Liver (tissue), 10 donors: ENCODE measurements at places on chromosomes 1 and 21. TPM values are rescaled to one million over a fixed set of nuclear protein-coding genes. Genes with fewer than 3 reads are reported as not detected.

DNA sequence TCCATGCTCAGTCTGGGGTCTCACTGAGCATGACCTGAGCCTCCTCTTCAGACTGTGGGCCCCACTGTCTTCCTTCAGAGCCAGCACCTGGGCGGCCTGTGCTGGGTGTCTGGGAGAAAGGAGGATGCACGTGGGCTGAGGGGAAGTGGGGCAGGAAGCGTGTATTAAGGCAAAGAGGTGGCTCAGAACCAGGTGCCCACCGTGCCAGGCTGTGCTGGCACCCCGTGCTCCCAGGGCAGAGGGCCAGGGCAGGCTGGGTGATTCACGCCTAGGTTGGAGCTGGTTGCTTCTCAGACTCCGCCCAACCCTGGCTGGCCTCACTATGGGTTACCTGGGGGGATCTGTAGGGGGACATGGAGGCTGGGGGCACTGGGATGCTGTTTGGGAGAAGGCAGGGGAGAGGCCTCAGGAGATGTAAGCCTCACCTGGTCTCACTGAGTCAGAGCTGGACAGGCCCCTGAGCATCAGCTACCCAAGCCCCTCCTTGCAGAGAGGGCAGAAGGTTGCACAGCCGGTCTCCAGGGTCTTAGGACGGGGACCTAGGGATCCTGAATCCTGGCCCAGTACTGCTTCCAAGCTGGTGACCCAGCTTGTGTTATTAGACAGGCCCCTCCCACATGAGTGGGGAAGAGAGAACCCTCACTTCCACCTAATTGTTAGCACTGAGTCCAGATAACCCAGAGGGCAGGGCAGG lies 18.6 kb upstream of the PADI1 start:
- no peak for DNase-seq

DNA sequence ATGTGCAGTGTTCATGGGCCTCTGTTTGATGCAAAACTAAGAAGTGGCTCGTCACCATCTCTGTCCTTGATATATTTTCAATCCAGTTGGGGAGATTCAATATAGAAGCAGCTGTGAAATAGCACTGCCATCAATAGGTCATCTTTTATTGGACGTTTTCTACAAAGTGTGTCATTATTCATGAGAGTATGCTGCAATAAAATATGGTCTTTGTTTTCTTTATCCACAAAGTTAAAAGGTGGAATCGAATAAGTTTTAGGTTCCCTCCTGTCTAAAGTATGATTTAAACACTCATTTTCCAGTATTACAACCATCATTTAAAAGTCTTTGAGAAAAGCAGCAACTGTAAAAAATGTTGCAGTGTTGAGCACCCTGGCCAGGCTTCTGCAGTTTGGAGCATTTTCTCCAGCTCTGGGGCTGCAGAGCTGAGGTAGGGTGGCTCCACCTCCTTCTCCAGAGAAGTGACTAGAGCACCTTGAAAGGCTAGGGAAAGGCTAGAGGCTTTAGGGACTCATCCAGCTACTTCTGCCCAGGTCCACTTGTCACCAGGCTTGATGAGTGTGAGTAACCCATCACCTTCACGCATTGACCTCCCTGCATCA lies 56.5 kb upstream of the DNAH14 start:
- DNase-seq: no peak

DNA sequence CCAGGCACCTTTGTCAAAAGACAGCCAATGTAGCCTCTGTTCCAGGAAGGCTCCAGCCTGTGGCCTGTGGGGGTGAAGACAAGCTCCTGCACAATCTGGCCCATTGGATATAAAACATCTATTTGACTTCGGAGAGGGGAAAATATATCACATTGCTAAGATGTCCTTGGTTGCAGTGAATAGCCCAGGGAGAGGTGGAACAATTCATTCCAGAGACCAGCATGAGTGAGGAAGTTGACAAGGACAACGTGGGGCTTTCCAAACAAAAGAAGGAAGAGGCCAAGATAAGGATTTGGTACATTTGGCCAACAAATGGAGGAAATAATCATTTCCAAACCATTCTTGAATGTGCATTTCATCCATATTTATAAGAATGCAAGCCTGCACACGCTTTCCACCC lies 187.0 kb downstream of the ETS2 start:
- no peak for DNase-seq

DNA sequence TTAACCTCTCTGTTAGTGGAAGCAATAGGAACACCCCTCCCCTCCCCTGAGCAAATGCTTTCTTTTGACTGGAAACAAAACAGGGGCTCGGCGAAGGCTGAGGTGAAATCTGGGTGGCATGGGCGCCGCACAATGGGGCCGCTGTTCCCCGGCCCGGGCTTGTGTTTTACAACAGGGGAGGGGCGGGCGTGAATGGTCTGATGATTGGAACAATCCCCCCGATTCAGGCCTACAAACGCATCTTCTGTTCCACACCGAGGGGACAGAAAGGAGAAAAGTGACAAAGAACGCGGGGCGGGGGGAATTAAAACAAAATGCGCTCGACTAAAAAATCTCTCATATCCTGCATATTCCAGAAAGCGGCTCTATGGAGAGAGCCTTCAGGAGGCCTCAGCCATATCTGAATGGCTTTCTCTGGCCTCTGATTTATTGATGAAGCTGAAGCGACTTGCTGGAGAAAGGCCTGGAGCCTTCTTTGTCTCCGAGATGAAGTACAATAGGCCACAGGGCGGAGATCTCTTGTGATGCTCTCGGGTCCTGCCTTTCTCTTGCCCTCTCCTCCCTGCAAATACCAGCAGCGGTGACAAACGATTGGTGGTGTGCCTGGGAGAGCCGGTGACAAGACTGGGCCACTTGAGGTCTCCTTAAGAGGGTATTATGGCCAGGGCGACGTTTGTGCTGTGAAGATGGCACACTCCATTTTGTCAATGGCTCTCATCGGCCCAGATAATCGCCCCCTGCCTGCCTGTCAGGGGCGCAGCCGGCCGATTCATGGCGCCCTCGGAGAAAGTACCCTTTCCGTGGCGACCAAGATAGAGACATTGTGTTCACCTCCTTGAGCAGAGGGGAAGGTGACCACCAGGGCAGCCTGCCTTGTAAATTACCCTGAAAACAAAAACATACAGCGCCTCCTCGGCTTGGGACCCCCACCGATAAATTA lies 47.1 kb upstream of the OLIG2 start:
- no peak for DNase-seq

DNA sequence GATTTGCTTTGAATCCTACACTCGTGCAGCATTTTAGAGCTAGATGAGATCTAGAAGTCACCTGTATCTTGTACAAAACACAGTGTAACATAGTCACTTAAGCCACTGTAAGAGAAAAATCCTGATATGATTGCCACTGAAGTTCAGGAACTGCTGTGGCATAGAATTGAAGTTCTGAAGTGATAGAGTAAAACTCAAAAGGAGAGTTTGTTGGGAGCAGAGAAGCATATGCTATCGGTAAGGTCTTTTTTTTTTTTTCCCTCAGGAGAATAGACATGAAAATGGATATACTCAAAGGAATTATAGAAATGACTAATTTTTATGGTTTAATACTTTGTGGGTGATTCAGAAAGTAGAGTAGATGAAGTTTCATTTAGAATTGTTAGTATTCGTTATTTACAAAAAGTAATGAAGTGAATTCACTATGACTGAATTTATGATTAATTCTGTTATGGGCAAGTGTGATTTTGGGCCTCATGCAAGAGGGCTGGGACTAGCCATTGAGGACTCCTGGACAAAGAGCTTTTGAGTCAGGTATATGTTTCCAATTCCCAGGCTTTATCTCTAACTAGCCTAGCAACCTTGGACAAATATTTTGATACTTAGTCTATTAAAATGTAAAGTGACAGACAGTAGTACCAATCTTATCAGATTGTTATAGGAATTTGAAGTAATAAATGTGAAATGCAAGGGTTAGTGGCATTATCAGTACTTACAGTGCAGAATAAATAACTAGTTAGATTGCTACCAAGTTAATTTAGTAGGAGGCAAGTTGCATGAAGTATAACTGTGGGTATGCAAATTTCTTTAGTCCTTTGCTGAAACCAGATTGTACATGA lies 3.1 kb downstream of the KCTD3 start:
- DNase-seq: no peak

DNA sequence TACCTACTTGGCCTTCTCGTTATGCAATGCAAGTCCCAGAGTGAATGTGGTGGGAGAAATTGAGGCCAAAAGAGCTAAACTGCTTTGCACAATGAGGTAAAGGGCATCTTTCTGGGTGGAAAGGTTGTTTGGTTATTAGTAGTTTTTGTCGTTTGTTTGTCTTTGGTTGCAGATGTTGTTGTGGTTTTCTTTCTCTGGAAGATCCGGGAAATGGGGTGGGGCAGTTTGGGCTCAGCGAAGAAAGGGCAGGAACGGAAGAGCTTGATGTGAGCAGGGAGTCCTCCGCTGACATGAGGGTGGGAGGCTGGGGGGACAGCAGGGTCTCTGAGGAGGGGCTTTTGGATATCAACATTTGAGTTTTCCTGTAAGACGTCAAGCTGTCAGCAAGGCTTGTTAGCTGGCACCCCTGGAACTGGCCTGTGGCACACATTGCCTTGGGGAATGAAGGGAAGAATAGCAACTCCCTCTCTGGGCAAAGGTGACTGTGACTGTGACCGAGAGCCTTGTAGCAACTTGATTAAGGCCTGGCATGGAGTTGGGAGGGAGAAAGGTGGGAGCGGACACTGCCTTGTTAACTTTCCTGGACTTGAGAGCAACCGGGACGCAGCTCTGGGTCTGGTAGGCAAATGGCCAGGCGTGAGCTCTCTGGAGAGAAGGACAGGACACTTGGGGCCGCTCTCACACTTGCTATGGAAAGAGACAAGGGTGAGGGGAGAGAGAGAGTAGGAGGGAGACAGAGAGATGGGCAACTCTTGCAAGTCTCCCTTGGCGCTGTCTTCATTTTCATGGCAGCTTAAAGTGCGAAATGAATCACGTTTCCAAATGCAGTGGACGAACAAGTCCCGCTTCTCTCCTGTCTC lies 15.4 kb upstream of the OPRD1 start:
- no peak for DNase-seq

GRCh38 chr1:55717111-55717510 lies 501.9 kb upstream of the USP24 start:
- no peak for DNase-seq

- no peak for DNase-seq
These were observed 49.7 kb upstream of the HMGB4 start for GRCh38 chr1:33814166-33814565.

DNA sequence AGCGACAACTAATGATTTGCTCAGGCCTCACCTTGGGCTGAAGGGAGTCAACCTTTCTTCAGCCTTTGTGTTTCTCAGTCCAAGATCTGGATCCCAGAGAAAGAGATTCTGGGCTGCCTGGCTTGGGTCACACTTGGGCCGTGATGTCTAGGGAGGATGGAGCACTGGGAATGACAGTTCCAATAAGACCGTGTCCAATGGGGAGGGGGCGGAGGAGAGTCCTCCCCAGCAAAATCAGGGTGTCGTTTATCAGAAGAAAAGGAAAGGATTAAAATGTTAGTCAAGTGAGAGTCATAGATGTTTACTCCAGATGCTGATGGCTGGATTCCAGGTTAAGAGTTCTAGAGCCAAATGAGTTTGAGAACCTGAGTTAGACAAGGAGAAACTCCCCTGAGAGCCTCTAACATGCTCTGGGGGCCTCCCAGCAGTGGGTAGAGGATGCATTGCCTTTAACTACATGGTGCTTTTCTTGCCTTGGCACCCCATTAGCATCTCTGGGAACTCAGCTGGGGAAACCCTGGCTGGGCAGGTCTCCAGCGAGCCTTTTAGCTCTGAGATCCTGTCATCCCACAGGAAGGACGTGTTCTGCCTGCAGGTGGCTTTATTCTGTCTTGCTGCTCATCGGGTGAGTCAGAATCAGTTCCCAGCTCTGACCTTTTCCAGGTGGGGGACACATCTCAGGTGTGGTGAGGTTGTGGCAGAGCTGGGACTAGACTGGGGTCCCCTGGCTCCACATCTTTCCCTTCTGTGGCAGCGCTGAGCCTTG lies 22.2 kb downstream of the NIPAL3 start:
- no peak for DNase-seq

GRCh38 chr21:34813266-34813894 lies 144.6 kb downstream of the CLIC6 start:
- no peak for DNase-seq

DNA sequence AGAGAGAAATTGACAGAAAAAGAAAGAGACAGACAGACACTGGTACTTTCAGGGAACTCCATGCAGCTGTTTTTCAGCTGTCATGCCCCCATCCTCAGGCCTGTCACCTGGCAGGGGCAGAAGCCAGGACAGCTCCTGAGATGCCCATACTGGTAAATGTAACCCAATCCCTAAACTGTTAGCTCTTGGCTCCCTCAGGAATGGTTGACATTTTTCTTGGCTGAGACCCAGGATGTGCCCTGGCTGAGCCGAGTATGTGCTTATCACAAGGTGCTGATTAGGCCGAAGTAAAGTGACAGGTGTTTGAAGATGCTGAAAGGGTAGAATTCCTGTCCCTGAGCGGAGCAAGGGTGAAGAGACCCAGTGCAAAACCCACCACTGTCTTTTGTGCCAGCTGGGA lies 50.7 kb downstream of the PGM1 start:
- no peak for DNase-seq

DNA sequence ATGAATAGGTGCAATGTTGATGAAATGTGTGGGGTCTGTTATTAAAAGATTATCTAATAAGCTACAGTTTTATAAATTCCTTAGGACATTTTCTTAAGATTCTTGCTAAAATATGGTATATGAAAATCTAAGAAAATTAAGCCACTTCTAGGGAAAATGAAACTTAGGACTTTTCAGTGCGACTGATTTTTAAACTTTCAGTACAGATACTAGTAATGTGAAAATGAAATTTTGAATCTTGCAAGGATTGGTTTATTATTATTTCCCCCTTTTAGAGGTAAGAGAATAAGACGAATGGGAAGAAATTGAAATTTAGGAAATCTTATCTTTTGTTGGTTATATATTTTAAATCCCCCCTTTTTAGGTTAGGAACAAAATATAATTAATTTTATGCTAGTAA lies 16.4 kb downstream of the CAPZA1 start:
- no peak for DNase-seq

DNA sequence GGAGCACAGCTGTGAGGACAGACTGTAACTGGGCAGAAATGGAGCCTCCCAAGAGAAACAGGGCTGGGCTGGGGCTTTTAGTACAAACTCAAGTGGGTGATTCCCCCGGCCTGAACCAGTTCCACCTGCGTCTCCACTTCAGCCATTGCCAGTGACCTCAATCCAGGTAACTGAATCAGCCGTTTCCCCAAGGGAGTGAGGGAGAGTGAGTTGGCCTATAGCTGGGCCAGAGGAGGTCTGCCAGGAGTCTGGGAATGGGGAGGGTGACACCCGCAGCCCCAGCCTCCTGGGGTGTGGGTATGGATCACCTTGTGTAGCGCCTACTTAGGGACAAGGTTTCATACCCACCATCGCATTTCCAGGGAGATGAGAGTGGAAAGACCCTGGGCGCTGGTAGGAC lies 8.5 kb downstream of the SLC26A9 start:
- DNase-seq: no peak

DNA sequence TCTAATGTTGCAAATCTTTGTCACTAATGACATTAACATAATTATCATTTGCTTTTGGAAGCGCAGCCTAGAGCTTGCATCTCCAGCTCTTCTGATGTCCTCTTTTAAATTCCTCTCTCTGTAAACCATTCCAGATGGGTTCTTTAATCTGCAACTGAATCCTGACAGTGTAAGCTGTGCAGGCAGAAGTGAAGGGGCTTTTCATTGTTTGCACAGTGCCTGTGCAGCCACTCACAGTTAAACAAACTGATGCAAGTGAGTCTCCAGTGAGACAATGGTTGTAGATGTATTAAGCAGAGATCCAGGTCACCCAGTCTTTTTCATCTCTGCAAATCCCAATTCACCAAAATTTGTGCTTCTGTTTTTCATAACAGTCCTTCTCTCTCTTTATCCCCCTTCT lies 22.5 kb upstream of the FCRL5 start:
- no peak for DNase-seq

GRCh38 chr1:86227026-86227425 lies 70.5 kb upstream of the COL24A1 start:
- DNase-seq: no peak

The SRP9 gene
- total RNA-seq: 152 TPM

The LAMC1 gene
- 22.9 TPM for total RNA-seq

The INSRR gene
- total RNA-seq: not detected

The TMPRSS3 gene
- 0.50 TPM for total RNA-seq
